Activated CD4-positive, alpha-beta T cell treated with anti-CD3 and anti-CD28 coated beads for 48 hours (primary cell): ENCODE measurements at places on chromosomes 5 and 9.
A peak's percentile ranks its signal among the peaks of the same experiment; 100 is the strongest.

DNA sequence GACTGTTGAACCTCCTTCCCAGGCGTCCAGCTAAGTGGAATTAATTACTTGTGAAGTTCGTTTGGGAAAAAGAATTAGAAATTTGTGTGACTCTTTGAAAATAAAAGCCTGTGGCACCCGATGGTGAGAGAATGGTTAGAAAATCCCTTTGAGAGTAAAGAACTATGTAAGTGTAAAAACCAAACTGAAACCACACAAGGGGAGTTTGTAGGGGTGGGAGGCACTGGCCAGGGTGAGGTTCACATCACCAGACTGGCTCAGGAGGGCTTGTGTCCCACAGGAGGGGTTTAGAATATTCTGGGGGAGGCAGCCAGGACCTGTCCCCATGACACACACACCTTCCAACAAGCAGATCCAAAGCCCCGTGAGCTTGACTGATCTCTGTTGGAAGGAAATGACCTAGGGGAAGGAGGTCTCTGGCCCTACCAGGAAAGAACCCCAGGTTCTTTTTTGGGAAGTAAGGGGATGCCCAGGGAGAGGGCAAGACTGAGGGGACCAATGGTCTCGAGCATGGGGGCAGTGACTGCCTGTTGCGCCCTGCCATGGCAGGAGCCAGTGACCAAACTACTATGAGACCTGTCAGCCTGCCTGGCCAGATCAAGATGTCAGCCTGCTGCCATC, 4.3 kb downstream of the SPATA24 start:
- DNase-seq: no peak

GRCh38 chr9:76943054-76943453, 37.1 kb upstream of the PRUNE2 start:
- DNase-seq: no peak

DNA sequence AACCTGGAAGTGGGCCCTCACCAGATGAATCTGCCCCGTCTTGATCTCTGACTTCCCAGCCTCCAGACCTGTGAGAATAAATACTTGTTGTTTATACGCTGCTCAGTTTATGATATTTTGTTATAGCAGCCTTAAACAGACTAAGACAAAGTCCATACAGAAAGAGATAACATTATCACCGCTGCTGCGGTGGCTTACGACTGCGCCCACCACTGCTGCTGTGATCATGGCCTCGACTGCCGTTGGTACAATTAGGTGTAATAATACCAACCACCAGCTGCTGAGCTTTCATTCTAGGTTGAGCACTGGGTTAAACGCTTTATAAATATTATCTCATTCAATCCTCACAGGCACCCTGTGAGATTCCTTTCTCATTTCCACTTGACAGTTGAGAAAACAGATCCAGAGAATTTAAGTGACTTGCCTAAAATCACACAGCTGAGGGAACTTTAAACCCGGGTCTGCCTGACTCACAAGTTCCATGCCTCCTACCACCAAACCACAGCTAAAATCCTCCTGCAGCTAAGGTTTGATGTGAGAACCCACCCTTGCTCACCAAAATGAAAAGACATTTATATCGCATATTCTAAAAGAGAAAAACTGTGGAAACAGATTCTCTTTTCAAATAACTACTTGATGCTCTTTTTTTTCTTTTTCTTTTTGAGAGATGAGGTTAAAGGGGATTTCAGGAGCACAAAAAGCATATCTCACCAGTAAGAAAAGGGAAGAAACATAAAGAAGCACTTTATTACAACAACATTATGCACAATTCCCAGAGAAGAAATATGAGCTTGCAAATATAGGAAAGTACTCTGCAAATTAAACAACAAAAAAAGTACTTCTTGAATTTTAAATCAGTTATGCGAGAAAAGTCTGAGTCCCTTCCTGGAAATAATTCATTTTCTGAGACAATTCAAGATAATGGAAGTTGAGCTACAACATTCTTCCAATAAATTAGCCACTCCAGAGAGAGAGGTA, 23.9 kb downstream of the GOLM1 start:
- DNase-seq: peak; percentile 45

DNA sequence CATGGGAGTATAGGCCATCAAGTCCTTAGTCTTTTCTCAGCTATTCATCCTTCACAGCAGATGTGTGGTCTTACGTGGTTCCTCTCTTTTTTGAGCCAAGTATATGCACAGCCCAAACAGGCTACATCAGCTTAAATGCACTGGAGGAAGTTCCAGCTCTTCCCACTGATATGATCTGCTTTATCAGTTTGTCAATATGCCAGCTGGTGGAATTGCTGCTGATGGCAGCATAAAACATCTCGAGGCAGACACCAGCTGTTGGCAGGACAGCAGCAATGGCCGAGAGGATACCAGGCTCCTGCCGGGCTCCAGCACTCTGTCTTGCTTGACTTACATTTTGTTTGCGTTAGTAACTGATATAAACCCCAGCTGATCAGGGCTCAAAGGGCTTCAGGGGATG, 143.4 kb downstream of the TENT4A start:
- no peak for DNase-seq

- DNase-seq: no peak
Observed at GRCh38 chr5:1555011-1555807, 31.4 kb upstream of the LPCAT1 start.

GRCh38 chr9:21681641-21682040, 120.8 kb upstream of the MTAP start:
- DNase-seq: no peak

- peak; percentile 93 for DNase-seq
Observed at GRCh38 chr5:139517683-139518564, 35.4 kb upstream of the STING1 start.

GRCh38 chr5:39578887-39579497, 154.2 kb upstream of the DAB2 start:
- no peak for DNase-seq

GRCh38 chr9:26685818-26686217, 206.8 kb downstream of the CAAP1 start:
- no peak for DNase-seq
